ENCODE measurements at places on chromosomes 2 and 18.

GRCh38 chr2:17643031-17643615 is 102.6 kb downstream of the VSNL1 start:
- no peak for DNase-seq

- no peak for DNase-seq
These were observed 5.0 kb downstream of the SOWAHC start for GRCh38 chr2:109619032-109619615.

GRCh38 chr2:95165030-95165370 is 609 bp upstream of the ZNF2 start:
- no peak for DNase-seq

DNA sequence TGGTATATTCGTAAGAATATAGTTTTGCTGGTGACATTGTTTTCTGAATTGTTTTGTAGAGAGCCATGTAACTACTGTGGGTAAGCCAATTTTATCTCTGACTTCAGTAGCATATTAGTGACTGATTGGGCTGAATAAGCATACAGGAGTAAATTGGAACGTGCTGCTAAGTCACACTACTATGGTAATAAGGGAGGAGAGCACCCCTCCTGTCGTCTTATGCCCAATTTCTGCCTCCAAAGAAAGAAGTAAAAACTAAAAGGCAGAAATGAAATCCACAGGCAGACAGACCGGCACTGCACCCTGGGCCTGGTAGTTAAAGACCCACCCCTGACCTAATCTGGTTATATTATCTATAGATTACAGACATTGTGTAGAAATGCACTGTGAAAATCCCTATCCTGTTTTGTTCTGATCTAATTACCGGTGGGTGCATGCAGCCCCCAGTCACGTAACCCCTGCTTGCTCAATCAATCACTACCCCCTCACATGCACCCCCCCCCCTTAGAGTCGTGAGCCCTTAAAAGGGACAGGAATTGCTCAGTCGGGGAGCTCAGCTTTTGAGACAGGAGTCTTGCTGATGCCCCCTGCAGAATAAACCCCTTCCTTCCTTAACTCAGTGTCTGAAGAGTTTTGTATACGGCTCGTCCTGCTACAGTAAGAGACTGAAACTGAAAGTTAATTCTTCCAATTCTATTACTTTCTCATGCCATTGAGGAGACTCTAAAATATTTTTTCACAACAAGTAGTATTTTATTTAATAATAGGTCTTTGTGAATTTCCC is 167.0 kb downstream of the ZNF804A start:
- DNase-seq: no peak
